ENCODE measurements at places on chromosomes 4 and X.

GRCh38 chrX:72176981-72177380, 4.6 kb upstream of the PIN4 start:
- DNase-seq: no peak

DNA sequence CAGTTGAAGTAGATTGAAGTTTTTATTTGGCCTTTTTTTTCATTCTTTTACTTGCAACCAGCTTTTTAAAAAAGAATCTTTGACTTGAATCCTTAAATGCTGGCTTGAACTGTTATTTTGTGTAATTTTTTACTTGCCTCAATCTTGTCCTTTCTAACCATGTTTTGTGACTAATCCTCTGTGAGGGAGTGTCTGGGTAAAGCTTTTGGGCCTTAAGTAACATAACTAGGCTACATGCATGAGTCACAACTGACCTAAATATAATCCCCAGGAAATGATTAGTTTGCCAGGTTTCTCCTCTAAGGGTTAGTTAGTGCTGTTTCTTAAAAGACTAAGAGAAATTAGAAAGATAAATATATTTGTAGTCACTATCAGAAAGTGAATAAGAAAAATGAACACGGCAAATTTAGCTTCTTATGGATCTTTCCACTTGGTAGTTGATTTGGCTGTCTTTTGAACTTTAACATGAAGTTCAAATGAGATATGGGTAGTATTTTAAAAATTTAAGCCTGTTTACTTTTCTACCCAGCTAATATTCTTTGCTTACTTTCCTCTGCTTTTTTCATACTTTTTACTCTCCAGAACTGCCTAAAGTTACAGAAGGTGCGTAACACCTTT, 13.0 kb downstream of the EXOC1 start:
- peak; percentile 24 for DNase-seq

DNA sequence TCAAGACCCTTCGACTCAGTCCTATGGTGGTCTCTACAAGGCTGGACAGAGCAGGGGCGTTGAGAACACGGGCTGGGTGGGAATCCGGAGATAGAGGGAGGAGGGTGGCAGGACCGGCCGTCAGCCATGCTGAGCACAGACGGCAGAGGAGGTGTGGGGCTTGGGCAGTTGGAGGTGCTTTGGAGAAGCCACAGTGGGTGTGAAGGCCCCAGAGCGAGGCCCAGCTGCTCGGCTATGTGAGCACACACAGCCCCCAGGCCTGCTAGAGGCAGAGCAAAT, 4.2 kb downstream of the PDE6B start:
- no peak for DNase-seq

DNA sequence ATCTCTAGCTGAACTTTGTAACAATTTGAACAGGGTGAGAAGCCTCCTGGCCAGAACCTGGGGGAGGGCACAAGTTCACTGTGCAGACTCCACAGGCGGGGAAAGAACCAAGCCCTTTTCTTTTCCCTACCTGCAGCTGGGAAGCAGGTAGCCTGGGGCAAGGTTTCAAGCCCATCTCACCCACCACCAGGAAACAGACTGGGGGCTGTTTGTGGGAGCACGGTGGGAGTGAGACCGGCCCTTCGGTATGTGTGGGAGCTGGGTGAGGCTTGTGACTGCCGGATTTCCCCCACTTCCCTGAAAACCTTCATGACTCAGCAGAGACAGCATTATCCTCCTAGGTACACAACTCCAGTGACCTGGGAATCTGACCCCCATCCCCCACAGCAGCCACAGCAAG, 211.7 kb downstream of the ZNF674 start:
- DNase-seq: no peak

DNA sequence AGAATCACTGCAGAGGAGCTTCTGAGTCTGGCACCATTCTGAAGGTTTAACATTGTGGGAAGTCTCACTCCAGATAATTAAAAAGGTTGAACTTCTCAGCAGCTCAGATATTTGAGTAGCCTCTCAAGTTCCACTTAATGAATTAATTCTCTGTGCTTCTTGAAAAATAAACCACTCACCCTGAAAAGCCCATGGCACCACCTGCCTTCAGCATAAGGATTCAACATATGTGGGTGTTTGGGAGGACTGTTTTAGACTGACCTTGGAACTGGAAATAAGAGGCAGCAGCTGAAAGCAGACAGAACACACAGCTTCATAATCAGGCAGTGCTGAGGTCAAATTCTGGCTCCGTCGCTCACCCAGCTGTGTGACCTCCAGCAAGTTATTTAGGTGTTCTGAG, 100.6 kb downstream of the KCNIP4 start:
- DNase-seq: no peak

GRCh38 chr4:24382381-24382780, 202.0 kb downstream of the DHX15 start:
- DNase-seq: no peak

DNA sequence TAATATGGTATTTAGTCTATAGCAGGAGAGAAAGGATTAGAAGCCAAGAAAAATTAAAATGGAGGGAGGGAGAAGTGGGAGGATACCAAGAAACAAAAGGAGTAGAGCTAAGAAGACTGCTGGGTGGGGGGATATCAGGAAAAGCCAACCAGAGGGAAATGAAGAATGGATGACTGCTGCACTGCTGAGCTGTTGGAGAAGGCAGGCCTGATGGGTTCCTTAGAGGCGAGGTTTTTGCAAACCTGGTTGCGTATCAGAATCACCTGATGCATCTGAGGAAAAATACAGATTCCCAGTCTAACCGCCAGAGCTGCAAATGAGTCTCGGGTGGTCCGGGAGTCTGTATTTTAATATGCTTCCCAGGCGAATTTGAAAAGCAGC, 1.5 kb downstream of the PGRMC1 start:
- DNase-seq: no peak

- no peak for DNase-seq
Observed at GRCh38 chrX:112819008-112819640, 21.5 kb downstream of the AMOT start.

DNA sequence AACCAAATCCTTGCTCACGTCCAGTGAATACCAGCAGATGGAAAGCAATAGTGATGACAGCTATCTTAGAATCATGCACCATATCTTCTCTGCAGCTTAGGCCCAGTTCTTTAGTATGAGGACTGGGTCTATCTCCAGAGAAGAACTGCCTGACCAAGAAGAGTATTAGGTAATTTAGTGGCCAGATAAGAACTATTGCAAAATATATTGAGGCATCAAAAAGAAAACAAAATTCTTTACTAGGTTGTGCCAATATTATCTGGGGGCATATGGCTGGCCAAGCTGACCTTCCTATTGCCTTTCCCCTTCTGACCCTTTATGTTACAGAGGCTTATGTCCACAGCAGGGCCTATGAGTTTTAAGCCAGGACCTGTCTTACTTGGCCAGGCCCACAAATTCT, 91.2 kb downstream of the RLIM start:
- no peak for DNase-seq

DNA sequence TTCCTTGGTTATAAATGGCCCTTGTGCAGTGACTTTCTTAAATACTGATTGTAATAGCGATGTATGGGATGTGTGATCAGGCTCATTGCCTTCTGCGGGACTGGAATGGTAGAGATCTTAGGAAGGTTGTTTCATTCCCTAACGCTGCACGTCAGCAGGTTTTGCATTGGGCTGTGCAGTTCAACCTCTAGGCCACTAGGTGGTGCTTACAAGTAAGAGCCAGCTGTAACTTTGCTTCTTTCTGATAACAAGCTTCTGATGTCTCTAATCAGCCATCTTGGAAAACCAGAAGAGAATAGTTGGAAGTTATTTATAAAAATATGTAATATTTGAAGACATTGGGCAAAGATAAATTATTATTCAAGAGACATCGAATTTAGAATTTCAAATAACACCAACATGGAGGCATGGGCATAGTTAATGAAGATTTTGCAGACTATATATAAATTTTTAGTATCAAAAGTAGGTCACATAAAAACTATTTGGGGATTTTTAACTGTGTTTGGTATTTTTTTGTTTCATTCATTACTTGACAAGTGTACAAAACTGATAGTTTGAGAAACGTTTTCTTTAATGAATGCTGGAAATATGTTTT, 339.7 kb upstream of the PCDH7 start:
- DNase-seq: peak; percentile 4

DNA sequence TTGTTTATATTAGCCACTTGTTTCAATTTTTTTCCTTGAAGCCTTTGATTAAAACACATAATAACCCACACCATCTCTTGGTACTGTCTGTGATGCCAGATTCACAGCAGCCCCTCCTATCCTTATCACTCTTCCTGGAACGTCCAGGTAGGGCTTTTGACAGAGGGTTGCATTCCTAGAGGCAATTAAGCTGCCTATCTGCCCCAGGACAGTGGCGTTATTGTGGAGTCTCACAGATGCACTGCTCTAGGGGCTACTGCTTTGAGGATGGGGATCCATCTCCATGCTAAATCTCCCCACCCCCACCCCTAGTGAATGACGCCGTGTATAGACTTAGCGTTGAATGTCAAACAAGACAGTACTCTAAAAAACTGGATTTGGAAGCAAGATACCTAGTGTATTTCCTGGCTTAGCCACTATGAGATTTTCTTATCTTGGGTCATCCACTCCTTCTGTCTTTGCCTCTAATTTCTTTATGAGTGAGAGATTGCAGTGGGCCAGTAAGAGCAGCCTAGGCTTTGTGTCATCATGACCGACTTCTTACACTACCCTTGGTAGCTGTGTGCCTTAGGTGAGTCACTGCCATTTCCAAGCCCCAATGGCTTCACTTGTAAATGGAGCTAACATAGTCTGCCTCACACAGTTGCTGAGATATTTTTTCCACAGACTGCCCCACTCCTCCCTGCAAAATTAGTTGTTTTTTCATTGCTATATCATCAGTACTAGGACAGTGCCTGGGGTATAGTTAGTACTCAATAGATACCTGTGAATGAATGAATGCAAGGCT, 90.9 kb downstream of the EGF start:
- no peak for DNase-seq

GRCh38 chr4:119000400-119000799, 111.7 kb downstream of the SYNPO2 start:
- DNase-seq: no peak

DNA sequence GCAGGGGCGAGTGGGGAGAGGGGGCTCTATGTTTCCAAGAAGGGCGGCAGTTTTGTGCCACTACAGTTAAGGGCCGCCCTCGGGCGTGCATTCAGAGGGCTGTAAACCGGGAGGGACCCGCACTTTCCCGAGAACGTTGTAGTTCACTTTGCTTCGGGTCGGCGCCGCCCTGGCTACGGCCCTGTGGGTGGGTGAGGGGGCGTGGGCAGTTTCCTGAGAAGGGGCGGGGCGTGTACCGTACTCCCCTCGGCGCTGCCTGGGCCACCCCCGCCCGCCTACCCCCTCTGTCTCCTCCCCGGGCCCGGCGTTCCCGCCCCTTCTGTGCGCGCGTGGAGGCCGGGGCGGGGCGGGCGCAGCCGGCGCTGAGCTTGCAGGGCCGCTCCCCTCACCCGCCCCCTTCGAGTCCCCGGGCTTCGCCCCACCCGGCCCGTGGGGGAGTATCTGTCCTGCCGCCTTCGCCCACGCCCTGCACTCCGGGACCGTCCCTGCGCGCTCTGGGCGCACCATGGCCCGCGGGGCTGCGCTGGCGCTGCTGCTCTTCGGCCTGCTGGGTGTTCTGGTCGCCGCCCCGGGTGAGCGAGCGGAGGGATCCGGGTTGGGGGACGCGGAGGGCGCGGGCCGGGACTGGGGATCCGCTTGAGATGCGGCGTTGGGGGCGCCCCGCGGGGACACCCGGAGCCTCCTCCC, at the start of gene CD99:
Gene CD99 (plus strand): TSS at position 440 of the 687 bp plus-strand sequence. CDS start 66 bp downstream, at position 506.
- no peak for DNase-seq

- no peak for DNase-seq
Observed at GRCh38 chrX:65657659-65658058, 9.8 kb upstream of the MSN start.

- peak; percentile 13 for DNase-seq
Observed at GRCh38 chrX:31658360-31658759, 586.5 kb upstream of the FTHL17 start.

DNA sequence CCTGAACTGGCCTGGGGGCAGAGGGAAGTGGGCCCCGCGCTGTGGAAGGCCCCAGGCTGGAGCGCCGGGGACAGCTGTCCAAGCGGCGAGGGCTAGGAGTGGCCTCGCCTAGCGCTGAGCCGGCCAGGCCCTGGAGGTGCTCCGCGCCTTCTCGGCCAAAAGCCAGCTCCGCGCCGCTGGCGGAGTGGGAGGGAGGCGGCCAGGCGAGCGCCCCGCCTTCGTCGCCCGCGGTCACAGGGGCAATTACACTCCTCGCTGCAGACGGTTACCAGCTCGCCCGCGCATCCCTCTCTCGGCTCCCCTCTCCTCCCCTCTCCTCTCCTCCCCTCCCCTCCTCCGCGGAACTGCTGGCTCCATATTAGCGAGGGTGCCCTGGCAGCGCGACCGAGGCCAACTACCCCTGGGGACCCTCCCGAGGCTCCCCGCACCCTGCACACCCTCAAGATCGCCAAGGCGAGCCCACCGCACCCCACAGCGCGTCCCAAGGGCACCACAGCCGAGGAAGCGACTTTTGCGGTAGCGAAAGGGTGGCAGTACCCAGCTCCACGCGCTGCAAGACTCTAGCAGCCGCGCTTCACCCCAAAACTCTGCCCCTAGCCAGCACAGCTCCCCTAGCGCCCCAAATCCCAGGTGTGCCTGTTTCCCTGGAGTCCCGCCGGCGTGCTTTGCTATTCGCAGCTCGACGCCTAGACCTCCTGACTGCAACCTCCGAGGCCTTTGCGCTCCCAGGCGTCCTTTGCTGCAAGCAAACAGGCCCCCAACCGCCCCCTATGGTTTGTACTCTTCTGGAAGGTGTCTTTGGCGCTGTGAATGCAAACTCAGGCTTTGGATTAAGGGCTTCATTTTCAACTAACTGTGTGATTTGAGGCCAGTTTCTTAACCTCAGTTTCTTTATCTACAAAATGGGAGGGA, 91.4 kb downstream of the BCOR start:
- no peak for DNase-seq

DNA sequence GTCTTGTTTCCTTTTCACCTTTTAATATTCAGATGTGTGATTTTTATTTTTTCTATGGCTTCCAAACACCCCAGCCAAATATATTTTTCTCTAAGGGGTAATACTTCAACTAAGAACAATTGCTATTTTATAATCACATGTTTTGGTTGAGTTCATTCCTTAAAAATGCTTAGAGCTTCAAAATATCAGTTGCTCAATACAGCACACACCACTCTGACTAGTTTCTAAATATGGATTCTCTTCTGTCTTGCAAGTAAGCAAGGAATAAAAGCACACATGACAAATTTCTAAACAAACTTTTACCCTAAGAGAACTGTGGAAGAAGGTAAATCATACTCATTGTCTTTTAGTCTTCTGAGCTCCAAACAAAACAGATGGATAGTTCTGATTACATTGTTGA, 27.2 kb downstream of the ANTXR2 start:
- DNase-seq: no peak

DNA sequence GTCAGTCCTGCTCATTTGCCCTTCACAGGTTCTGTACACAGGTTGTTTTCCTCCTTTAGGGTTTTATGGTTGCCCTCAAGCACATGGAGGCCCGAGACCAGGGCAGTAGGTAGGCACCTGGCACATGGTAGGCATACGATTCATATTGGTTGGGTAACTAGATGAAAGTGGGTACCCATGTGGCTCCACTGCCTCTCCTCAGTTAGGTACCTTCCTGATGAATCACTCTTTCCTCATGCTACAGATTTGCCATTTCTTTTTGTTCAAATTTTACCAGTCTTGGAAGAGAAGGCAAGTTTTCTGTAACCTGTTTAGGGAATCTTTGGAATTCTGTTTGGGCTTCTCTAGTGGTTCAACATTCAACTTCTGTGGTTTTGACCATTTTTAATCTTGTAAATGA, 121.3 kb downstream of the FHIP1A start:
- DNase-seq: no peak

Measured in SW 1271 (cell line).